ENCODE measurements at places on chromosomes 4 and X. TPM values are rescaled to one million over a fixed set of nuclear protein-coding genes. Genes with fewer than 3 reads are reported as not detected.

The CT83 gene
- polyA plus RNA-seq = not detected

The GLUD2 gene
- 2.8 TPM for polyA plus RNA-seq

The CPLX1 gene
- polyA plus RNA-seq = 2.7 TPM

The PNMA6A gene
- polyA plus RNA-seq = 3.2 TPM

DNA sequence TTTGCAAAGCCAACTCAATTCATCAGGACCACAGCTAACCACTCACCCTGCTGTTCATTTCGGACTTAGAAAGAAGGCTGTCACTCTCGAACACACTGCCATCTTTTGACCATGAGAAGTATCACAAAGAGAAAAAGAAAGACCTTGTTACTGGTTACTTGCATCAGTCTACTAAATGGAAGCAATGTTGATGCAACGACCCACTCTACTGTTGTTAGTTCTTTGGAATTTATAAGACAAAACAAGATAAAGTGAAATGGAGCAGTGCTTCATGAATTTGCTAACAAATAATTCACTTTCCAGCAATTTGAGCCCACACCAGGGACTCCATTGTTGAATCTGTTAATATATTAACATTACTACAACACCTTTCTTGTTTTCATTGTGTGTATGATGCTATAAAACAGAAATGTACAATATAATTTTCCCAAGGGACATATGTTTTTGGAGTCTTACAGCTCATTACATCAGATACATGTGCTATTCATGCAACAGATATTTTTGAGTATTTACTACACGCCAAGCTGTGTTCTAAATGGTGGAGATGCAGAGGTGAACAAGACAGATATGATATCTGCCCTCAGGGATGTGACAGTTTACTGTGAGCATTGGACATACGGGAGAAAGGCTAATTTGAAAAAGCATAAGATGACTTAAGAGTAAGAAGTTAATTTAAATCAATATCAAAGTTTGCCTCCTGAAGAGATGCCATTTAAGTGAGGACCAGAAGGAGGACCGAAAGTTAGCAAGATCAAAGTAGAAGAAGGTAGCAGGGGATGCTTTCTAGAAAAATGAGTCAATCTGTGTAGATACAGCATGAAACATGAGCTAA, 87.2 kb downstream of the AREG start:
- peak; percentile 23 for DNase-seq

GRCh38 chr4:184955116-184955515, 63.2 kb upstream of the HELT start:
- DNase-seq = no peak

The POU4F2 gene
- not detected for polyA plus RNA-seq

GRCh38 chr4:180589575-180589974, 1653.6 kb upstream of the TENM3 start:
- no peak for DNase-seq

DNA sequence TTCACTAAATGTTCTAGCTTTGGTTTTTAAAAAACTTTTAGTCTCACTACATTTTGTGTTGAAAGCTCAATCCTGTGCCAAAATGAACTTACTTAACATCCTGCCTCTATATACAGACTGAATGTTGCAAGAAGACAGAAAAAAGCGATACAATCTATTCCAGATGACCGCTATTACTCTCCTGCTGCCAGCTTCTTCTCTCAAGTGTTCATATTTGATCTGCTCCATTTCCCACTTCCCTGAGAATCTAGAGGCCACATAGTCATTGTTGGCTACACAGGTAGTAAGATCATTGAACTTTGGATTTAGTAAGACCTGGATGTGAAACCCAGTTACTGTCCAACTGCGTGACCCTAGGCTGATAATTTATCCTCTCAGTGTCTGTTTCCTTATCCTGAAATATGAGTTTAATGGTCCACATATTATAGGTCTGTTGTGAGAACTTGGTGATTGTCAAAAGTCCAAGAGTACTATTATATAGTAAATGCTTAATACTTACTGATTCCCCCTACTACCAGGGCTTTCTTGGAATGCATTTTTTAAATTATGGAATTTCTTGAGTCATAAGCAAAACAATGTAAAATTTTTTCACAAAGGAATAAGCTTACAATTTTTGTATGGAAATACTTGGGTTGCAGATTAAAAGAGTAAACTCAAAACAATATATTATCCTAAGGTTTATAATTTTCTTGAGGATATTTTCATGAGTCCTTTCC, 976.8 kb upstream of the ADGRL3 start:
- peak; percentile 34 for DNase-seq

The CD38 gene
- 1.2 TPM for polyA plus RNA-seq

DNA sequence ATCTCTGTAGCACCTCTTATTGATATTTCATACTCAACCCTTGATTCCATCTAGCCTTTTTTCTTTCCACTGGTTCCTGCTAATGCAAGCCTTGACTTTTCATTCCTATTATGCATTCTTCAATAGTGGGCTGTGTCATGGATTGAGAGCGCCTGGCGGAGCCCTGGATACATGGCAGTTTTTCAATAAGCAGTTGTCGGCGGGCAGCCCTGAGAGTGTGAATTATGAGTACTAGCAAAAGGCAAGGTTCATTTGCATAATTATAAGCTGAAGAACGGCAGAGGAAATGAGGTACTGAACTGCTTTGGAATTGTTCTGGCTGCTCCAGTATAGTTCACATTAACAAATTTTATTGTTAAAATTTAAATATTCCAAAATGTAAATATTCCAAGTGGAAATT, 339.7 kb upstream of the VCX start:
- DNase-seq = no peak

The ZCCHC18 gene
- polyA plus RNA-seq = 4.8 TPM

The FRG1 gene
- polyA plus RNA-seq = 53.6 TPM

The MAGEA10 gene
- polyA plus RNA-seq = not detected

GRCh38 chrX:149540131-149540620, 636 bp upstream of the EOLA1 start:
- DNase-seq = peak; percentile 88

The DCAF12L2 gene
- polyA plus RNA-seq = 0.67 TPM

DNA sequence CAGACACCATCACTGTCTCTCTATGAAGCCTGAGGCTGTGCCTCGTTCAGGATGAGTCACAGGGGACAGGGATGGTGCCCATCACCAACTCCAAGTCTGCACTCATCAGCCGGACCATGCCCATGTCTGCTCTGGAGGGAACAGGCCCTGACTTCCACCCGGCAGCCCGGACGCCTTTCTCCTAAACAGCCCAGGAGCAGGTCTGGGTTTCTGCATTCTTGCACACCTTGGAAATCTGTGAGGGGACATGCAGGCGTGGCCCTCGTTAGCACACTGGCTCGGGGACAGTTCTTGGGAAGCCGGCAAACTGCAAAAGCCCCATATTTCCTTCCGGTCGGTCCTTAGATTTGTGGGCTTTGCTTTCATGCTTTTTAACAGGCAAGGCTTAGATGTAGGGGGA, 67.9 kb upstream of the AFAP1 start:
- DNase-seq = no peak

The UGT2B7 gene
- 35.4 TPM for polyA plus RNA-seq

GRCh38 chr4:37650481-37650880, 35.7 kb downstream of the RELL1 start:
- no peak for DNase-seq

The MSX1 gene
- polyA plus RNA-seq = 1.5 TPM

DNA sequence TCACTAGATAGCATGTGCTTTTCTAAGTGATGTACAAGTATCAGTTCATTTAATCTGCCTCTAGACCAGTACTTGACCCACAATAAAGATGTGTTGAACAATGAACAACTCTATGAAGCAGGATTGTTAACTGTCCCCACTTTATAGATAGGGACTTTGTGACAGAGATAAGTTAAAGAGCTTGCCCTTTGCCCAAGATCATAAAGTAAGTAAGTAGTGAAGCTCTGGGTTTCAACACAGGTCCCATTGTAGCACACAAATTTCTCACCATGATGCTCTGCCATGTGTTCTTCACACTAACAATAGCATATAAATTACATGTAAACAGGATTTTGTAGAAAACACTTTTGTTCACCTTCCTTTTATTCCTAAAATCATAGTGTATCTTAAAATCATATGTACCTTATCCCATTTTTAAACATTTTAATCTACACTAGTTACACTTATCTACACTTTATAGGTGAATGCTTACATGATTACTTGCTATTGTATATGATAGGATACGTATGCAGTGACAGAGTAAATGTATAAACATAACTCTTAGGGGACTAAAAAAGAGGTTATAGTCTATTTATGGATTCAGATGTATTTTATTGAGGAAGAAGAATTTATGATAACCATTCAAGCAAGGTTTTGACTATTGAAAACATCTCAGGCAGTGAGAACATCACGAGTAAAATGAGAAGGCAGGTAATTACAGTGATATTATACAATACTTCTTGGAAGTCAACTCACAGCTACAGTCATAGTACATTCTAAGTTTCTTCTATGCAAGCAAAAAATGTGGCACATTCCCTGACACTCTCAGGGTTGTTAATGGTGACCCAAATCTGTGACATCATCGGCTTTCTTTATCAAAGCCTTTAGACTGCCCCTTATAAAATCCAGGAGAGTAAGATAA, 2275.1 kb downstream of the PCDH7 start:
- no peak for DNase-seq

- no peak for DNase-seq
Observed at GRCh38 chr4:7680731-7681130, 246.0 kb upstream of the PSAPL1 start.

The MAPK10 gene
- polyA plus RNA-seq = 30.9 TPM

The USP51 gene
- polyA plus RNA-seq = 10.7 TPM

DNA sequence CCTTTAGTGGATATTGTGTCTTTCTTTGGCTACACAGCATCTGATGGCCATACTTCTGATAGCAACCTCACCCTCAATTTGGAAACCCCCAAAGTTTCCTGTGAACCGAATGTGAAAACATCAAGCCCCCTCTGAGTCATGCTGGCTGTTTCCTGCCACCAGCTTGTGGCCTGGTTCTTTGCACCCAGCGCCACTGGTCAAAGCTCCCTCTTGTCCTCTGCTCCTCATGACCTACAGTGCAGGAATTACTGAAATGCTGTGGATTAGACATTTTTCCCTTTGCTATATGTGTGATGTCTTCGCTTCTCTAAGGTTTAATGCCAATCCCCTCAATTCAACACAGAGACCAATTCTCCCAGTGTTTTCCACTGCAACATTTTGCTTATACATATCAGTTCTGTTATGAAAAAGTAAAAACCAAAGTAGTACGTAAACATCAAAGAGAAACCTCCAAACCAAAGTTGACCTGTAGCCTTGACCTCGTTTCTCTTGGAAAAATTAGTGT, 224.0 kb upstream of the TENM3 start:
- DNase-seq = no peak

GRCh38 chr4:117385526-117385925, 300.1 kb upstream of the TRAM1L1 start:
- no peak for DNase-seq

DNA sequence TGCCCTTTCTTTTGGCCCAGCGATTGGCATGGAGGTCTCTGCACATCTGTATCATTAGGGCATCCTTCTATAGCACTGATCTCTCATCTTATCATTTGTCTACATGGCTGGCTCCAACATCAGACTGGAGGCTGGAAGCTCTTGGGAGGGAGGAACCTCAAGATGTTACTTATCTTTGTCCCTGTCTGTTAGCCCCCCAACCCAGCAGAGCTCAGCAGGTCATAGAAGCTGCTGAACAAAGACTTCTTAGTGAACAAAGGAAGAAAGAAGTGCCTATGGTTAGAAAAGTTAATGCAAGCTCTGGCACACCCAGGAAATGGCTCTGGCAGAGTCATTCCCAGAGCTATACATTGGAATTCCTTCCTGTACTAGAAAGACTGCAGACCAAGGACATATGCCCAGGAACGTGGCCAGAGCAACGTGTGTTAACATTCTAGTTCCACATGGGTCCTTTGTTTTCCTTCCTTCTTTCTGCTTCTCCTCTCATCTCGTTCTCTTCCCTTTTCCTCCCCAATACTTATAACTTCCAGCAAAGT, 74.0 kb downstream of the SEL1L3 start:
- DNase-seq = no peak

The PNMA5 gene
- polyA plus RNA-seq = 0.11 TPM

The OPRPN gene
- polyA plus RNA-seq = not detected

GRCh38 chr4:150209140-150209829, 131.0 kb downstream of the DCLK2 start:
- DNase-seq = peak; percentile 36

DNA sequence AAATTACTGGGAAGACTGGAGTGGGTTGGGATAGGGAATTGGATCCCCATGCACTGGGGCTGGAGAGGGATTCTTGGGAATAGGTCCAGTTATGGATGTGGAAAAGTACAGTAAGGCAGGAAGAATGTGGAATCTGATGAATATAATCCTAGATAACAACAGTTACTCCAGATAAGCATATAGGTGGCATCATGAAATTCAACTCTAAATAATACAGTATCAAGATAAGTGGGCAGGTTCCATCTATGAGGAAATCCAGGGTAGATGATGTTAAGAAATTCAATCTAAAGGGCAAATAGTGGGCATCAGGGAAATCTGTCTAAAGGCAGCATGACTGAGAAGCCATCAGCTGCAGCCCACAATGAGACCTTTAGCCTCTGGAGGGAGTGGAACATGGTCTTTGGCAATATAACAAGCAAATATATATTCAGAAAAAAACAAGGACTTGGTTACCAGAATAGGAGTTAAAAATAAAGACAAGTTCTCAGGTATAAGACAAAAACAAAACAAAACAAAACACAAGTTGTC, 1.2 kb downstream of the DTHD1 start:
- no peak for DNase-seq

The MFAP3L gene
- polyA plus RNA-seq = 1.8 TPM

DNA sequence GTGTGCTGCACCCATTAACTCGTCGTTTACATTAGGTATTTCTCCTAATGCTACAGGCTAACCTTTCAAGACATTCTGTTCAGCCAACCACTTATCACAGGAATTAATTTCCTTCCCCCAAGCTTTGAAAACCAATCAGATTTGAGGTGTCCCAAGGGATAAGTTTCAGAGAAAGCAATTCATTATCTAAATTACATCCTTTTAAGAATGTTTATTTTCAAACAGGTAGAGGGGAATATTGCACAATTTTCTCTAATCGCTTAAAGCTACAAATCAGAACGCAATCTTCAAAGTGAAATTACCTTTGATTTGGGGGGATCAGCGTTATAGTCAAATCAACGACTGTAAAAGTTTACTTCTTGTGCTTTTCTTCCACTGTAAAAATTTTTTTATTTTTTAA, 1.6 kb downstream of the CLOCK start:
- DNase-seq = no peak

DNA sequence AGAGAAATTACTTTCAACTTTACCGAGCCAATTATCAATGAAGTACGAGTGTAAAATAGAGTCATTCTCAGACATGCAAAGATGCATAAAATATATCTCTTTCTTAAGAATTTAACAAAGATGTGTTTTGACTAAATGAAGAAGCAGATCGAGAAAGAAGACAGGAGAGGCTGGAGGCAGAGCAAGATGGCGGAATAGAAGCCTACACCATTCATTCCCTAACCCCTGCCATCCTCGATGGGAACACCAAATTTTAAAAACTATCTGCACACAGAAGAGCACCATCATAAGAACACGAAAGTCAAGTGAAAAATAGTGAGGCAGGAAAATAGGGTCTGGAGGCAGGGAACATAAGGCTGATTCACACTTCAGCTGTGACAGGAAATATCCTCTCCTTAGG, 35.0 kb downstream of the CCDC158 start:
- DNase-seq = no peak

Measured in right lung (tissue), 10 donors.